ENCODE measurements at places on chromosomes 11 and 22. TPM values are rescaled to one million over a fixed set of nuclear protein-coding genes. Genes with fewer than 3 reads are reported as not detected.

Gene TREH
- total RNA-seq = not detected

Gene C11orf16
- total RNA-seq = not detected

Gene POU2AF2
- total RNA-seq = not detected

Gene OR10A2
- total RNA-seq = not detected

Gene KIRREL3
- 6.4 TPM for total RNA-seq

Gene SYT8
- total RNA-seq = not detected

Gene GLB1L2
- 1.9 TPM for total RNA-seq

Gene CSNK1E
- total RNA-seq = 62.6 TPM

Gene BET1L
- total RNA-seq = 23.3 TPM

Gene FANCF
- total RNA-seq = 20.9 TPM

Gene SCO2
- total RNA-seq = not detected

Gene E2F8
- total RNA-seq = 2.2 TPM

Gene RANBP1
- 890 TPM for total RNA-seq

Gene ANKRD42
- total RNA-seq = 3.8 TPM

Gene A4GALT
- total RNA-seq = 8.3 TPM

Gene BTG4
- total RNA-seq = not detected

Gene MAPK12
- total RNA-seq = 149 TPM

Gene MS4A7
- not detected for total RNA-seq

Gene PTH
- not detected for total RNA-seq
